ENCODE measurements at places on chromosomes 7 and 10. TPM values are rescaled to one million over a fixed set of nuclear protein-coding genes. Genes with fewer than 3 reads are reported as not detected.

FAM131B gene
- total RNA-seq, result 2.4 TPM

CREB3L2 gene
- 59.1 TPM for total RNA-seq

FAM25A gene
- total RNA-seq, result not detected

LRRC4 gene
- 0.39 TPM for total RNA-seq

PRSS37 gene
- total RNA-seq, result not detected

ANTXRL gene
- total RNA-seq, result not detected

ITGA8 gene
- total RNA-seq, result 37.6 TPM

PIP gene
- not detected for total RNA-seq

ZNF777 gene
- total RNA-seq, result 10.0 TPM

NEUROG3 gene
- not detected for total RNA-seq

SAP25 gene
- 5.6 TPM for total RNA-seq

PDIA4 gene
- 42.0 TPM for total RNA-seq

CYP26A1 gene
- total RNA-seq, result not detected
